ENCODE measurements at places on chromosomes 6 and 20.
A peak's percentile ranks its signal among the peaks of the same experiment; 100 is the strongest.

DNA sequence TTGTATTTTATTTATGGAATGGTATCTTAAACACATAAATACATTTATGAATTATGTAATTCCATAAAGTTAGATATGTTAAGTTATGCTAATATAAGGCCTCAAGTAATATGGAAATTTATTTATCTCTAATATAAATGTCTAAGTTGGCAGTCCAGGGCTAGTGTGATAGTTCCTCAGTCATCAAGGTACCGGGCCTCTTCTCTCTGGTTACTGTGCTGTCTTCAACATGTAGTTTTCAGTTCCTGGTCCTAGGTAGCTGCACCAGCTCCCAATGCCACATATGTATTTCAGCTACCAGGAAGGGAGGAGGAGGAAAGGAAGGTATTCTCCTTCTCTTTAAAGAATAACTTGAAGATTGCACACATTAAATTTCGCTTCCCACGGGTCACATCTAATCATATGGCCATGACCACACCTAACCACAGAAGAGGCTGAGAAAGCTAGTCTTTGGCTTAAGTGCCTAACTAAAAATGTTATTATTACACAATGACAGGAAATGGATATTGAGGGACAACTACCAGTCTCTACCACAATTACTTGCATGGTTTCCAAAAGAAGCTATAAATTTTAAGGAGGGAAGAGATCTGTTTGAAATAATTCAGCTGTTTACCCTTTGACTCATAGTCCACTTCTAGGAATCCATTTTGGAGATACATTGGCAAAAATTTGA lies 68.6 kb downstream of the BCKDHB start:
- no peak for DNase-seq

DNA sequence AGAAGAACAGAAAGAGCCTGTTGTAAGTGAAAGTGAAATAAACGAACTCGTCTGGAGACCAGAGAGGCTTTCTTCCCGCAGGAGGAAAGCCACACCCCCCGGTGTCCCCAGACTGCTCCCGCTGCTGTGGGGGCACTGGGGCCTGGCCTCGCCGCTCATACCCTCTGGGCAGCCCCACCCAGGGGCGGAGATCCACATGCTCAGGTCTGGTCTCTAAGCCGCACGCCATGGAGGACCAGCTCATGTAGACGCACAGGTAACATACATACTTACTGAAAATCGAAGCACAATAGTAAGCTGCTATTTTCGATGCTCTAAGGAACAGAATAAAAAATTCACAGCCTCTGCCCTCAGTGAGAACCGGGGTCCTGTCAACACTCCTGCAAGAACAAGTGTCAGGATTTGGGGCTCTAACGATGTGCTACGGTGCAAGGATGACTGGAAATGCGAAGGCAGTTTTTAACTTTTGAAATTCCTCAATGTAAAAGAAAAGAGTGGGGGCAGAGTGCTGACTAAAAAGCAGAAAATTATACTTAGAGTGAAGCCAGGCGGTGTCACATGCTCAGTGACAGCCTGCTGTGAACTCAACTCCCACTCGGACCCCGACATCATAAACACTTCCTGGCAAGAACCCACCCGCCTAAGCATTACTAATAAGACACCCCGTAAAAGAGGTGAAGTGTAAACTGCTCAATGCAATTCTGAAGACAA lies 110.5 kb downstream of the IRF4 start:
- DNase-seq: peak; percentile 60

GRCh38 chr20:43667341-43668132 lies 623 bp downstream of the MYBL2 start:
- peak; percentile 5 for DNase-seq

- no peak for DNase-seq
These were observed 11.2 kb downstream of the CST5 start for GRCh38 chr20:23868321-23868720.

DNA sequence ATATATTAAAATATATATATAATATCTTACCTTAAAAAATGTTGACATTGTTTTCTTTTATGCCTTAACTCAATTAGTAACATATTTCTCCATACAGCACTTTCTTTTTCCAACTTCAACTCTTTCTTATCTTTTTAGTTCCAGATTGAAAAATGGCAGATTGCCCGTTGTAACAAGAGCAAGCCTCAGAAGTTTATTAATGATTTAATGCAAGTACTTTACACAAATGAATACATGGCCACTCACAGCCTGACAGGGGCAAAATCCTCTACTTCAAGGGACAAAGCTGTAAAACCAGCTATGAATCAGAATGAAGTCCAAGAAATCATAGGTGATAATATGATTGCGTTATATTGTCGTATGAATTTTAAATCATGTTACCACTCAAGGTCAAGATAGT lies 29.4 kb upstream of the KIAA1586 start:
- DNase-seq: no peak

GRCh38 chr20:33165416-33166055 lies 2.4 kb upstream of the BPIFA2 start:
- DNase-seq: no peak

DNA sequence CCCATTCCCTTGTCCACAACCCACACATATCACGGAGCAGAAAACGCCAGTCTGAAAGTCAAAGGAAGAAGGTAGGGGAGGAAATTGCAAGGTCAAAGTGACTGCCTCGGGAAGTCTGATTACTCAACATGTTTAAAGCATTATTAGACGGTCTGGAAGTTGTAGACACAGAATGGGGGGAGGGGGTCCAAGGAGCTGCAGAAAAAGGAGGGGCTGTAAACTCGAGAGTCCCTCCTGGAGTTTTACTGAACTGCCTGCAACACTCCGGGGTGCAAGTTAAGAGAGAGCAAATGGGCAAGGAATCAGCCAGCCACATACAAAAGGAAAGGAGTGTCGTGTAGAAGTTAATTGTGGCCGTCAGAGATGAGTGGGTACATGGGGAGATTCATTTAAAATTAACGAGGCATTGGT lies 417.7 kb upstream of the JARID2 start:
- DNase-seq: no peak

GRCh38 chr20:17558154-17558940 lies 11.5 kb upstream of the DSTN start:
- no peak for DNase-seq

DNA sequence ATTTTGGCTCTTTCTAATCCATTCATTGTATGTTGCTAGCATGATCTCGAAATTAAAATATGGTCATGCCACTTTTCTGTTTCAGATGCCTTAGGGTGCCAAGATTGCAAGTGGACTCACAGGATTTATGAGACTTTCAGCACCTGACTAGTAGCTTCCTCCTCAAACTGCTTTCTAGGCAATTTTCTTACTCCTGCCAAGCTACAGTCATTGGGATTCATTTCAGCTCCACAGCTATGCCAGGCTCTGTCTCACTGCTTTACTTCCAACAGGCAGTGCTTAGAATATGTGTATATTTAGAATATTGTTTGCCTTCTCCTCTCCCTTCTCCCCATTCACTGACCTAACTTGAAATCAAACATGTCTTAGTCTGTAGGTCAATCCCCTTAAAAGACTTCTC lies 681.4 kb downstream of the TENT5A start:
- no peak for DNase-seq

DNA sequence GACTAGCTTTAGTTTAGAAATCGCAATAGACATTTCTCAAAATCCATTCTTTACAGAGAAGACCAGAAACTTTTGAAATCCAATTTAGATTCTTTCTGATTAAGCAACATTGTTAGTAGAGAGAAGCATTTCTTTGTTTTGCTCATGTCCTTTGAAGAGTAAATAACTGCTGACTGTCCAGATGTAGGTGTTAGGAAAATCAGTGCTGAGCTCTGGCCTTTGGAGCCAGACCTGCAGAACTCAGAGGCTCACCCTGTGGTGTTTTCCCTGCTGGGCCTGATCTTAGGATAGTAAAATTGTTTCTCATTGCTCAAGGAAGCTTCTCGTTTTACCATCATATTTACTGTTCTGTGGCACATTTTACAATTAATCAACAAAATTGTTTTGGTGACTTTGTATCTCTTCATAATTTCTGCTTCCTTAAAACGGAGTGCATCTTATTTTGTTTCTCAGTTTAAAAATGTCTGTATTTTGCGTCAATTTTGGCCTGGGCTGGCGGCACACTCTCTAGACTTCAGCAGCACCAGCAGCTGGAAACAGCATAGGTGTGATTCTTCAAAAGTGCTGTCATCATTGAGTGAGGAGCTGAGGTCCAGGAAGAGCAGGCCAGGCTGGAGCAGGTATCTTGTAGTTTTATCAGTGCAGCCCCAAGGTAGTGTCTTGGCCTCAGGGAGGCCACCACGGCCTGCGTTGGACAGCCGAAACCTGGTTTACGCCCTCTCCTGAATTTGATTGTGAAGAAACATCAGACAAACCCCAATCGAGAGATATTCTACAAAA lies 8.3 kb upstream of the ZDHHC14 start:
- no peak for DNase-seq

DNA sequence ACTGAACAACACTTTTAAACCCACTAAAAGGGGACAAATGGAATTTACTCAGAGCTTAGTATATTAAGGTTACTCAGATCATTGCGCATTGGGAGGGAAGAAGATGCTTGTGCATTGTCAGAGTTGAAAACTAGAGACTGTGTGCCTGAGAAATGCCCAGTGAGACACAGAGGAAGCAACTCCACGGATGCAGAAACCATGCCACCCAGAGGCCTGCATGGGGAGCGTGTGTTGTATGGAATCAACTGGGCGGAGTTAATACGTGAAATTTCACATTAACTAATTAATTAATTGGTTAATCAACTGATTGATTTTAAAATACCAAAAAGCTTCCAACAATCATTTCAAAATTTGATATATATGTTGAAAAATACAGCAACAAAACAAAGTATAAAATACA lies 391.6 kb downstream of the PLCB1 start:
- no peak for DNase-seq

- DNase-seq: no peak
These were observed 44.9 kb upstream of the TMEM200A start for GRCh38 chr6:130320908-130321307.

- no peak for DNase-seq
These were observed 435 bp downstream of the KIFC1 start for GRCh38 chr6:33391922-33392594.

GRCh38 chr6:162151021-162151665 lies 576.4 kb downstream of the PRKN start:
- DNase-seq: no peak

- DNase-seq: no peak
These were observed 7.6 kb upstream of the MICA start for GRCh38 chr6:31395832-31396231.

DNA sequence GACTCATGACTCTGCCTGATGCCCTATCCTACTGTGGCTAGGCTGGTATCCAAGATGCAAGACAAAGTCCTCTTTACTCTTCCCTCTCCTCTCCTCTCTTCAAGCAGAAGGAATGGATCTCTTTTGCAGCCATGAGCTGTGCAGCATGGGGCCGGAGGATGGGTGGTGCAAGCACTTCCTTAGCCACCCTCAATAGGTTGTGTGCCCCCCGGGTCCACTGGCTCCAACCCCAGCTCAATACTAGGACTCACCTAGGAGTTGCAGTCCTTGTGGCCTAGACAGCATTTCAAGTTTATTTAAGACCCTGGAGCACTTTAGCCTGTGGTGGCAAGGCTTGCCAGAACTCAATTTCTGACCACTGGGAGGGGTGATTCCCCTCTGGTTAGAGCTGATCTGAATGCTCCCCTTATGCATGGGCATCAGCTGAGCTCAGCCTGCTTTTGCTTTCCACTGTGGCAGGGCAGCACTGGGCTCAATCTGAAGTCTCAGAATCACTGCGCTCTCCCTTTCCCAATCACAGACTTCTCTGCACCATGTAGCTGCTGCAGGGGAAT lies 29.0 kb upstream of the GRM4 start:
- no peak for DNase-seq

DNA sequence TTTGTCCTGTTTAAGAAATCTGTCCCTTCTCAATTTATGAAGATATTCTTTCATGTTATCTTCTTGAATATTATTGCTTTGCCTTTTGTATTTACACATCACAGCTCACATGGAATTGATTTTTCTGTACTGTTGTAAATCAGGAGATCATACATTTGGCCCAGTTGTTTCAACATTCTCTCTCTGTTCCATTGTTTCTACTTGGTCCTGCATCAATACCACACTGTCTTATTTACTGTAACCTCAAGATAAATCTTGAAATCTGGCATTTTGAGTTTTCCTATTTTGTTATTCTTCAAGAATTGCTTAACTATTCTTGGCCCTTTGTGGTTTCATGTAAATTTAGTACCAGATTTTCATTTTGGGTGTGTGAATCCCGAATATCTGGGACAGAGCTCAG lies 121.7 kb upstream of the CCN2 start:
- no peak for DNase-seq
